Cerebellum (tissue), 4 donors: ENCODE measurements at places on chromosomes 16 and 17.

GRCh38 chr16:35533683-35534082, 2074.3 kb downstream of the TP53TG3F start:
- no peak for DNase-seq

GRCh38 chr17:320139-320538, 32.5 kb downstream of the RPH3AL start:
- no peak for DNase-seq

DNA sequence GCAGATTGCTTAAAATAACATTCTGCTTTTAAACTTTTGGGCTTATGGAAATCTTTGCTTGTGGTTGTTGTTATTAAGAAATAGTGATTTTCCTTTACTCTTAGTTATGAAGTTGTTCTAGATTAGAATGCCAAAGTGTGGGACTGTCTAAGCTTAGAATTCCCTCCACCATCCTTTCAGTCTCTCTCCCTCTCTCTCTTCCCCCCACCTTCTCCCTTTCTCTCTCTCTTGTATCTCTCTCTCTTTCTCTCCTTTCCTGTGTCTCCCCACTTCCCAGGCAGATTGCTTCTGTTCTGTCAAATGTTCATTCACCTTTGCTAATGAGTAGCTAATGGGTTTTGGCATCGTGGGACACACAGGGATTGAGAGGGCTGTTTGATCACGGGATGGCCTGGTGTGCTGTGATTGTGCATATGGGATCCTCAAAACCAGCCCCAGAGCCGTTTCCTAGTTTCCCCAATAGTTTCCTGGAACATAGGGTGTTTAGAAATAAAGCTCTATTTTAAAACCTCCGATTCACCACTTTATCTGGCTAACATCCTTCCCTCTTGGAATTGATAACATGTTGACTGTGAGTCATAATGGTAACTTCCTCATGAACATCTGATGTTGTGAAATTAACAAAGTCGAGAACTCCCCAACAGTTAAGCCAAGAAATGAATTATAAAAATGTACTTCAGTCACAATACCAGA, 502.6 kb downstream of the TMEM114 start:
- DNase-seq: no peak

DNA sequence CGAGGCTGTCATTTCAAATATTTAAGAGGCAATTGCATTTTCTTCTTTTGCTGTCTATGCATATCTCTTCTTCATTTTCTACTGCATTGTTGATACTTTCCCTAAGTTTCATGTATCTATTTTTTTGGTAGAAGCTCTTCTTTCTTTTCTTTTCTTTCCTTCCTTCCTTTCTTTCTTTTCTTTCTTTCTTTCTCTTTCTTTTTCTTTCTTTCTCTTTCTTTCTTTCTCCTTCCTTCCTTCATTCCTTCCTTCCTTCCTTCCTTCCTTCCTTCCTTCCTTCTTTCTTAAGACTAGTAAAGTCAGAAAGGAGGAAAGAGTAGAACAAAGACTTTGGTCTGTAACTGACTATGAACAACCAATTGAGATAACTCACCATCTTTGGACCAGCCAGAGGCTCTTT, 33.9 kb downstream of the MRC2 start:
- DNase-seq: no peak

DNA sequence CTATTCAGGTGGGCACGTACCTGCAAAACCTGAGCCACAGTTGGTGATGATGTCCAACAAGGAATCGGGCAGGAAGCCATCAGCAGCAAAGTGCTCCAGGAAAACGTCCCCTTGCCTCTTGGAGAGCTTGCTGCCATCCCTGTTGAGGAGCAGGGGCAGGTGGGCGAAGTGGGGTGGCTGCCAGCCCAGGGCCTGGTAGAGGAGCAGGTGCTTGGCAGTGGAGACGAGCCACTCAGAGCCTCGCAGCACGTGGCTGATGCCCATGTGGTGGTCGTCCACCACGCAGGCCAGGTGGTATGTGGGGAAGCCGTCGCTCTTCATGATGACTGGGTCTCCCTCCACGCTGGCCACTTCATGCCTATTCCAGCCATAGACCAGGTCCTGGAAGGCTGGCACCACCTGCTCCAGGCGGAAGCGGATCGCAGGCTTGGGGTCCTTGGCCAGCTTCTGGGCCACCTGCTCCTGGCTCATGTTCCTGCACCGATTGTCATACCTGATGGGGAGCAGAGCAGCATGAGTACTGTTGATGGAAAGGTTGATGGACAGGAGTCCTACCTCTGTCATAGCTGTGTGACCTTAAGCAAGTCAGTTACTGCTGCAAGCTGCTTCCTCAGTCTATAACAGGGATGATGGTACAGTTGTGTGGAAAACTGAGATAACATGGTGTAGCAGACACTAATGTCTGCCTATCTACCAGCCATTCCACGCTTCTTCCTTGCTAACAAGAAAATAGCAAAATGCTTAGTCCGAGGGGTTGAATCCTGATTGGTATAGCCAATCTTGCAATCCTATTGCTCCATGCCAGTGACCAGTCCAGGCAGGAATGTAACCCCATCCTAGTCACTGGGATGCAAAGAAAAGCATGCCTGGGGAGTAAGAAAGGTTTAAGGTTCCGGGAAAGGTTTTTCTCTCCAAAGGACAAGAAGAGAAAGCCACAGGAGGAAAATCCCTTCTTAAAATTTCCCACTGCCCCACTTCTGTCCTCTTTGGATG, 22.0 kb downstream of the EARS2 start:
- DNase-seq: peak; percentile 69

GRCh38 chr17:41957031-41957868, 9.3 kb upstream of the CNP start:
- DNase-seq: no peak

DNA sequence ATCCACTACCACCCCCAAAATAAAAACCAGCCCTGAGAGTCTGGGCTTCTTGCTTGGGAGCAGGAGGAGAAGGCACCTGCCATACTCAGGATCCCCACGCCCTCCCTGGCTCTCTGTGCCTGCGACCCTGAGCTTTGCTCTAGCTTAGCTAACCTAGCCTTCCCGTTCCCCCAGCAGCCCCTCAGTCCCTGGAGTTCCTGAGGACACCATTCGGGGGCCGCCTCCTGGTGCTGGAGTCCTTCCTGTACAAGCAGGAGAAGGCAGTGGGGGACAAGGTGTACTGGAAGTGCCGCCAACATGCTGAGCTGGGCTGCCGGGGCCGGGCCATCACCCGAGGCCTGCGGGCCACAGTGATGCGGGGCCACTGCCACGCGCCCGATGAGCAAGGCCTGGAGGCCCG, 18.5 kb downstream of the FLYWCH1 start:
- DNase-seq: no peak

- DNase-seq: no peak
Measured at GRCh38 chr16:20740007-20740883, 1.4 kb downstream of the THUMPD1 start.
